Right renal cortex interstitium (tissue), 3 donors: ENCODE measurements at places on chromosomes 2 and 18. TPM values are rescaled to one million over a fixed set of nuclear protein-coding genes. Genes with fewer than 3 reads are reported as not detected.

DNA sequence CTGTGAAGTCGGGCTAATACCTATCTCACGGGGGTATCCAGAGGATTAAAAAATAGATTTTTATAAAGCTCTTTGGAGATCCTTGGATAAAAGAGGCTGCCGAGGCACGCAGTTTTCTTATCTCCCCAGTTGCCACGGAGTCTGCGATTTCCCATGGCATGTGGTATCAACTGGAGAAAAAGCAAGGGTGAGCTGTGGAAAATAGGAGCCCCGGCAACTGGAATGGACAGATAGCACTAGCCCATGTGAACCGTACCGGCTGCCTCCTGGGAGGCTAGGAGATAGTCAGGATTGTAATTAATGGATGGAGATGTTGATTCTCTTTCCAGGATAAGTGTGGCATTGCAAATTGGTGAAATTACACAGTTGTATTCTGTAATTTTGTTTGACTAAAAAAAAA lies 407.6 kb upstream of the KCNH7 start:
- DNase-seq = no peak

DNA sequence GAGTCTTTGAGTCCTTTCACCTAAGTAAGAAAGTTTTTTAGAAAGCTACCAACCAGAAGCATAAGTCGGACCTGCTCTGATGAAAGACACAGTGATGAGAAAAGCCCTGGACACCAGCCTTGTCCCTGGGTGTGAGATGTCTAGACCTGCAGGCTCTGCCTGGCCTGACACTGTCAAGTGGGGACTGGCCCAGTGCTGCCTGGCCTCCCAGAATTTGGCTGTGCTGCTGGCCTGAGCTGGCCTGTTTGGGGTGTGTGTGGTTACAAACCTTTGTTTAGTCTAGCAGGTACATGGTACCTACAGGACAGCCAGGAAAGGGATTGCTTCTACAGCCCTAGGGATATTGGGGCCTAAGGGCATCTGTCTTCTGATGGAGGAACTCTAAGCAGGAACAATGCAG lies 48.3 kb downstream of the ASB1 start:
- no peak for DNase-seq

GRCh38 chr2:191379375-191379774 lies 134.2 kb downstream of the MYO1B start:
- no peak for DNase-seq

DNA sequence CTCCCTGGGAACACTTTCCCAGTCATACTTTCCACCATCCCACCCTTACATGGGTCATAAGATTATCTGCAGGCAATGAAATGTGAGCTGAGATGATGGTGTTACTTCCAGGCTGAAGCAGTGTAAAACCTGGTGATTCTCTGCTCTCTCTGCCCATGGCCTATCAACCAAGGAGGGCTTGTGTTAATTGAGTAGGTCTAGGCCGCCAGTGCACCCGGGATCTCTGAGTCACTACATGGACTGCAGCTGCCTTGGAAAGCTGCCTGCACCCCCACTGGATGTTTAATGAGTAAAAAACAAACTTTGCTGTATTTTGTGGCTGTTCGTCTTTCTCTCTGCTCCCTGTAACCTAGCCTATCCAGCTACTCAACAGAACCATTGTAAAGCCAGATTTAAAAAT lies 451.7 kb upstream of the SMIM21 start:
- no peak for DNase-seq

GRCh38 chr2:230347659-230348305 lies 20.8 kb downstream of the SP140L start:
- no peak for DNase-seq

DNA sequence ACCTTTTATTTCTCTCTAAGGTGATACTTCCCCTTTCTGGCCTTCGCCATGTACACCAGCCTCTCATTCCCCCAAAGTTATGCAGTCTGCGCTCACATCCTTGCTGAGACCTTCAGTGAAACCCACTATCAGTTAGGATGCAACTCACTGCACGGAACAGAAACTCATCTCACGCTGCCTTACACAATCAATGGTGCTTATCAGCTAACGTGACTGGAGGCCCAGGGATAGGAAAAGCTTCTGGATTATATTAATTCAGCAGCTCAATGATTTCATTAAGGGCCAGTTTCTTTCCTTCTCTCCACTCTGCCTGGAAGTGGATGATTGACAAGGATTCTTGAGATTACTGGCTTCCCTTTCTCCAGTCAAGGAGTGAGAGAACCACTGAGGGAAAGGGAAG lies 44.8 kb downstream of the CDH2 start:
- DNase-seq = no peak

GRCh38 chr18:22563164-22563583 lies 145.5 kb upstream of the CTAGE1 start:
- DNase-seq = no peak

DNA sequence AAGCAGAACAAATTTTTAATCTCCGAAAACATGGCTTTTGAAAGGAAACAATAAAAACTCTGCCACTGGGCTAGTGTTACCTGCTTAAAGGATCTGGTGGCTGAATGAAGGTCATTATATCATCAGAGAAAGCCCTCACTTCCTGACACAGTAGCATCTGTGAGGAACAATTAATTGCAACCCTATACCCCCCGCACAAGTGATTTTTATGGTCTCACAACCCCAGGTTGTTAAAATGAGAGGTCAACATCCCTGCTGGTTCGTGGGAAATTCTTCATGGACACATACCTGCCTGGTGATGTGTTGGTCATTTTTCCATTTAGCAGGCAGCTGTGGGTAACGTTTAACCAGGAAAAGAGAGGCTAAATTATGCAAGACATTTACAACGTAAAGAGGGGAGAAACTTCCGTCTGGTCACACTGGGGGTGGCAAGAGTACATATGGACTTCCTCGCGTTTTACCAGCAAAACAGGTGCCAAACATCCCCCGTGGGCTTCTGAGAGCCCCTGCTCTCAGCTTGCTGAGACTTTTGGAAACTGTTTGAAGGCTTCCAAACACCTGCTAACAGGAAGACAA lies 29.2 kb downstream of the NIFK start:
- DNase-seq = no peak

DNA sequence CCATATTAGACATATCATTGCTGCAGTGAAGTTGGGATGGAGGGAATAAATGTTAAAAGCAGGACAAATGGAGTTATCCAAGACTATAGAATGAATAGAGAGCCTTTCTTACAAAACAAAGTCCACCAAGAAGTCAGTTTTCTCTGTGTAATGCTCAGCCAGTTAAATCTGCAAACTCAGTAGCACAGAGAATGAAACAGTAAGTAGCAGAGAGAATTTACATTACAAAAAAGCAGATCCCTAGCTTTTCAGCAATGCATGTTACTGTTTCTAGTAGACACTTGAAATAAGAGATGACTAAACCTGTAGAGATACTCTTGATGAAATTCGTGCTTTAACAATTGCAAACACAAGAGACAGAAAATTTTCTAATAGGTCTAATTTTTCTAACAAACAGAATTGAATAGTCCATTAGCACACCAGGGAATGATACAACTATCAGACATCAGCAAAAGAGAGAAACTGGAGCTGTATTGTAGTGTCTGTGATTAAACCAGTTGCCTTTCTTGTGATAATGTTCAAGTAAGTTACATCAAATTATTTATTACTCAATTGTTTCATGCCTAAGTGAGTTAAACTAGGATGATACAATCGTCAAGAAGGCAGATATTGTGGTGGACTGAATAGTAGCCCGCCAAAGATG lies 322.2 kb upstream of the DDX18 start:
- DNase-seq = no peak

- DNase-seq = no peak
These were observed 2.0 kb upstream of the WDR35 start for GRCh38 chr2:19991895-19992294.

DNA sequence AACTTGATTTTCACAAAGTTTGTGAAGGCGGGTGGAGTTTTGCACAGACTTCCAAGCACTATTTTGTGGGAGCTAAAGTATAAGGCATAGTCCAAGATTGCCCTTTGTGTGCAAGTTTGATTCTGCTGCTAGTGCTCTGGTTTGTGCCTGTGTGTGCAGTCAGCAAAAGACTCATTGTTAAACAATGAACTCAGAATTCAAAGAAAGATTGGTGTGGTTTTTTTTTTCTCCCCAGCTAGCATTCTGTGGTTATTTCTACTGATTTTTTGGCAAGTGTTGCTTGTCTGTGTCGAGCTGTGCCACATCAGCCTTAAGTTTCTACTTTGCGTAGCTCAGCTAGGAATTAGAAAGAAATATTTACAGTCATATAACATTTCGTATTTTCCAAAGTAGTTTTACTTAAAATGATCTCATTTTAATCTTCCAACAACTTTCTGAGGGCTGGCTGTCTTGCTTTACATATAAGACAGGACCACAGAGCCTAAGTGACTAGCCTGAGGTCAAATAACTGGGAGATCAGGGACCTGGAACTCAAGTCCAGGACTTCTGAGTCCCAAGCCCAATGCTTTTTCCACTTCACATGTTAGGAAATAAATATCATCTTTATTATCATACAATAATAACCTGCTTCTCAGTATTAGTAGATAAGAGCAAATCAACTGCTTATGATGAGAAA lies 69.8 kb downstream of the BABAM2 start:
- DNase-seq = no peak

GRCh38 chr2:61368687-61369665 lies 101.9 kb downstream of the USP34 start:
- no peak for DNase-seq

DNA sequence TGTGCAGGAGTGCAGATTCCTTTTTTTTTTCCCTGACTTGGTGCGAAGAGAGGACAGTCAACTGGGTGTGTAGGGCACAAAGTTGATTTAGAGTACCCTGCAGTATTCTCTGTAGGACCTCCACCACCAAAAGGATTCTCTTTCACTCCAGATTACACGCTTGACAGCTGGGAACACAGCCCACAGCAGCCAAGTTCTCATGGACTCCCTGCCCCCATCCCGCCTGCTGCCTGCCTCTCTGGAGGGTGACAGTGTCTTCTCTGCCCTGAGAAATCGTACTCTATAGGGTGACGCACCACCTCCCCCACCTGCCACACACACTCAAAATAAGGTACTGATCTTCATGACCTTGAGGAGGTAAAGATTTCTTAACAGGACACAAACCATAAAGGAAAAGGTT lies 26.6 kb upstream of the IHH start:
- no peak for DNase-seq

DNA sequence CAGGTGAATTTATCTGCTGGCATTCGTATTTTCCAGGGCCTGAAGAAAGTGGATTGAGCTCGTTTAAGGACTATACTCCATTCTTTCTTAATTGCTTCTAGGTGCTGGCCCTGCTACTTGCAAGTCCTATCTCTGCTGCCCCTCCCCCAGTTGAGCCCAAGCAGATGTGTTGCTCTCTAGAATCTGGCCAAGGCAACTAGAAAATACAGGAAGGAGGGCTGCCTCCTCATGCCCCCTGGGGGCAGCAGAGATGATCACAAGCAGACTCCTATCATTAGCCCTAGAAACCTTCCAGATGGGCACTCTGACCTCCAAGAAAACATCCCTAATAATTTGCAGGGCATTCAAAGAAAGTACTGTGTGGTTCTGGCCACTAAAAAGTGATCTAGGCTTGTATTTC lies 72.5 kb upstream of the CYP26B1 start:
- no peak for DNase-seq

DNA sequence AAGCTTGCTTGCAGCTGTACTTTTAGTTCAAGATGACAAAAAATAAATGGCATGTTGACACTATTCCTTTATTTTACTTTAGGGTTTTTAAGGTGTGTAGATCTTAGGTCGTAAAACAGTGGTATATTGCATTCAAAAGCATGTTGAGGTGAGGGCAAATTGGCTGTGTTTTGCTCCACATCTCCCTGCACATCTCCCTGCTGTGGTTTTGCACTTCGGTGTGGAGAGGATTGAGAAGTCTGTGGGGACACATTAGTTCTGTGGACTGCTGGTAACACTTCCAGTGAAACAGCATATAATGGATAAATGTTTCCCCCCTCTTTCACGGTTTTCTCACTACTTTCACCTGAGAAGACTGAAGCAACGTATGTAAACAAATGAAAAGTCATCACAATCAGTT lies 25.1 kb downstream of the C2orf74 start:
- DNase-seq = no peak

DNA sequence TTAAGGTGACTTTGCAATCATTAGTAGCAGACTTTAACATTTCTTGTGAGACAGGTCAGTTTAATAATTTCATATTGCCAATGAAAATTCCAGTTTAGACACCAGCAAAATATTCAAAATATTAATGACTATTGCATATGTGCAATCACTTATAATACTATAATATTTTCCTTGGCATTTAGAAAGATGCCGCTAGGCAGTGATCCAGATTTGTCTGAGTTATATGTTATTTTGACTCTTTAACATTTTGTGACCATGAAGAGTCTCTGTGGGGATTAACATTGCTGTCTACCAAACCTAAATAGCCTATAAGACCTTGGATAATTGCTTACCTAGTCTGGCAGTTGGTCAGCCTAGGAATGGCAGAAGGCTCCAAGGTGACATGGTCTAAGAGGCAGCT lies 389.6 kb downstream of the THSD7B start:
- DNase-seq = no peak

DNA sequence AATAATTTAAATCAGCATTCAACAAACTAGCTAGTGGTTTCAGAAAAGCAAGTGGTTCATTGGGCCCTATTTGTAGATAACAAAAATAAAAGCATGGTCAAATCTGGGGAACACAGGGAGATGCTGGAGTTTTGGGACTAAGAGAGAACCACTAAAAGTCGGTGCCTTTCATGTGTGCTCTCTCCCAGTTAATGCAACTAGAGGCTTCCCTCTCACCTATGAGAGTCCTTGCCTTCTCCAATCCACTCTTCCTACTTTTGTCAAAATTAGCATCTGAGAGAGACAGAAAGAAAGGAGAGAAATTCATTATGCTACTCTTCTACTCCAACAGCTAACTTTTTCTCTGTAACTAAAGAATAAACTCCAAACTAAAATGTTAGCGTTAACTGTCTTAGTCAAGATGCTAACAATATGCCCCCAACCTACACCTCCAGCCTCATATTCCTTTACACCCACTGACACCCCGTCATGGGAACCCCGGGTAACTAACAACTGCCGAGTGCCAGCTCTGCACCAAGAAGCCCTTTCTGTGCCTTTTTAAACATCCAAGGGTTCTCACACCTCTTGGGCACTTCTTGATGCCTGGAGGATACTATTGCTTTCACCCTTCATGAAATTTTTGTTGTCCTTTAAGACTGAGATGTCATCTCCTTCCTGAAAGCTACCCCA lies 133.4 kb downstream of the RBMS1 start:
- DNase-seq = no peak

The IL36G gene
- polyA plus RNA-seq = 0.21 TPM

The ATP5F1A gene
- 722 TPM for polyA plus RNA-seq

The VIT gene
- polyA plus RNA-seq = not detected

The ARHGAP28 gene
- polyA plus RNA-seq = 71.0 TPM

The OSR1 gene
- polyA plus RNA-seq = 5.3 TPM

The UGT1A6 gene
- 4.5 TPM for polyA plus RNA-seq

The ACVR1C gene
- polyA plus RNA-seq = 0.13 TPM

The ERCC3 gene
- polyA plus RNA-seq = 79.7 TPM

The CEP192 gene
- 46.2 TPM for polyA plus RNA-seq
